NAMALWA (cell line): ENCODE measurements at places on chromosomes 3 and 15.

- no peak for DNase-seq
Measured at GRCh38 chr3:64645243-64645642, 42.6 kb downstream of the ADAMTS9 start.

- DNase-seq, result no peak
Measured at GRCh38 chr3:146308222-146308621, 57.3 kb upstream of the PLSCR4 start.

DNA sequence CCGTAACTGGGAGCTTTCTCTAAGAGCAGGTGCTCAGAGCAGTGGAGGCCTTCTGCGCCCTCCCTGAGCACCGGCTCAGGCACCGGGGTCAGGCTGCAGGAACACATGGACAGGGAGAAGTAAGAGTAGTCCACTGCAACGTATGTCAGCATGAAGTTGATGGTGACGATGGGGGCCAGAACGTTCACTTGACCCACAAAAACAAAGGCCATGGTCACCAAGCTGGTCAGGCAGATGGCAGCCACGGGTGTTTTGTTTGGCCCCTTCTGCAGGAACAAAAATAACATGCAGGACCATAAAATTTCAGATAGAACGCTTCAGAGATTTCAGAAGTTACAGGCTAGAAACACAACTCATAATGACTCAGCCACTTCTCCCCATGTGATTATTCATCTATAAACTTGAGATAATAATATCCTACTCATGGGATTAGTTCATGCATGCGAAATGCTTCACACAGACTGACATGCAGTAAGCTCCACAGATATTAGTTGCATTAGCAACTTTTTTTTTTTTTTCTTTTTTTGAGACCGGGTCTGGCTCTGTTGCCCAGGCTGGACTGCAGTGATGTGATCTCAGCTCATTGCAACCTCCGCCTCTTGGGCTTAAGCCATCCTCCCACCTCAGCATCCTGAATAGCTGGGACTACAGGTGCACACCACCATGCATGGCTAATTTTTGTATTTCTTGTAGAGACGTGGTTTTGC lies 52.2 kb upstream of the HEG1 start:
- no peak for DNase-seq

- DNase-seq, result no peak
Measured at GRCh38 chr3:16599694-16600093, 5.5 kb downstream of the DAZL start.

- no peak for DNase-seq
Measured at GRCh38 chr15:53208751-53209150, 418.6 kb upstream of the ONECUT1 start.

- DNase-seq, result peak; percentile 77
Measured at GRCh38 chr15:40763801-40764628, at the start of gene GCHFR. TSS of gene GCHFR (plus strand) at chr15:40764068. CDS start at chr15:40764181, 113 bp downstream.

DNA sequence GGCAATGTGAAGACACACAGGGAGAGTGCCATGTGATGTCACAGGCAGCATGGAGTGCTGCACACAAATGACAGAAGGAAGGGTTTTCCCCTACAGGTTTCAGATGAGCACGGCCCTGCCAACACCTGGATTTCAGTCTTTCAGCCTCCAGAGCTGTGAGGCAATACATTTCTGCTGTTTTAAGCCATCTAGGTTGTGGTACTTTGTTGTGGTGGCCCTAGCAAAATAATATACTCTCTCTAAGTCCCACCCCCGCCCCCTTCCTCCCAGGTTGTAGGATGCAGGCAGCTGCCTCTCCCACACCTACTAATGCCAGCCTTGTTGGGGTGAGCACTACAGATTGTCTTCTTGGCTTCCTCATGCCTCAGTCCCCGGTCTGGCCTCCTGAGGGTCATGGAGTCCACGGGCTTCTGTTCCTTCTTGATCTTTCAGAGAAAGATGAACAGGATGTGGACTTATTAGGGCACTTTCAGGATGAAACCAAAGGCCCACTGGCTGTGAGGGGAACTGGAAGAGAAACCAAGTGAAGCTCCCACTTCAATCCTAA lies 180.0 kb downstream of the CD47 start:
- no peak for DNase-seq

GRCh38 chr15:101043911-101044624 lies 124.9 kb downstream of the LRRK1 start:
- DNase-seq, result no peak

- DNase-seq, result no peak
Measured at GRCh38 chr3:14765060-14765400, 53.7 kb upstream of the FGD5 start.

- DNase-seq, result peak; percentile 59
Measured at GRCh38 chr3:47780741-47781684, 680 bp downstream of the SMARCC1 start.

GRCh38 chr3:31968369-31968926 lies 12.6 kb downstream of the OSBPL10 start:
- no peak for DNase-seq

DNA sequence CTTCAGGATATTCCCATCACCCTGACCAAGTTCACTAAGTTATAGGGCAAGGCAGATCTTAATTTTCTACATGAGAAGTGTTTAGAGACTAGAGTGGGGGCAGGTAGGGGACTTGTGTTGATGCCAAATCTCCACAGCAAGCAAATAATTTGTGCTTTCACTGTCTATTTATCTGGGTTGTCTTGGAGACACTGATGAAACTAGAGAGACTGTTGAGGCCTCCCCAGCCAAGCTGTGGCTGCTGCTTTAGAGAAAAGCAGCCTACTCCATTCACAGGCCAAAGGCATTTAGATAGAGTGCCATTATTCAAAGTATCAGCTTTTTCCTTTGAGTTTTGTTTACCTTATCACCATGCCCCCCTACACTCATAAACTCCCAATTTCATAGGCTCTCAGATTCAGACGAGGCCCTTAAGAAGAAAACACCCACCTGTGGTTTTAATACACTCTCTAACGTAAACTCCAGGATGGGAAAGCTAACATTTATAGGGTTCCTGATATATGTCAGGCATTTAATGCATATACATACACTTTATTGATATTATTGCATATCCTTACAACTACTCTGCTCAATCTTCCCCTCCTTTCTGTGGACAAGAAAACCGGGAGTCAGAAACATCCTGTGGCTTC lies 130.4 kb upstream of the FOXB1 start:
- no peak for DNase-seq

GRCh38 chr3:34035775-34036174 lies 237.3 kb downstream of the PDCD6IP start:
- DNase-seq, result no peak

DNA sequence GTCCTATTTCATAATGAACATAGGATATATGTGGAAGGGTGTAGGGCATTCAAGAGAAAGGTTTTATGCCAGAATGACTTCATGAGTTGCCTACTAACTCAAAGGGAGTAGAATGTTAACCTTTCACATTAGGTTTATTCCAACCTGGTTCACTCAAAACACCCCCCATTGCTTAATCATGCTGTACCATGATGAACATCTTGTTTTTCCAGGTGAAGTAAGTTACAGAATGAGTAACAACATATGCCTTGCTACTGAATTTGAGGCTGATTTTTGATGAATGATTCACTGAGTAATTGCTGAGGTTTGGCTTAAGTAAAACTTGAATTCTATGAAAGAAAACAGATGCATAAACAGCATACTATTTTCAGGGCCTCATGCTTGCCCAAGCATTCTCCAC lies 5.9 kb upstream of the CLDN16 start:
- no peak for DNase-seq

- no peak for DNase-seq
Measured at GRCh38 chr3:71786551-71786950, 1.6 kb upstream of the PROK2 start.

DNA sequence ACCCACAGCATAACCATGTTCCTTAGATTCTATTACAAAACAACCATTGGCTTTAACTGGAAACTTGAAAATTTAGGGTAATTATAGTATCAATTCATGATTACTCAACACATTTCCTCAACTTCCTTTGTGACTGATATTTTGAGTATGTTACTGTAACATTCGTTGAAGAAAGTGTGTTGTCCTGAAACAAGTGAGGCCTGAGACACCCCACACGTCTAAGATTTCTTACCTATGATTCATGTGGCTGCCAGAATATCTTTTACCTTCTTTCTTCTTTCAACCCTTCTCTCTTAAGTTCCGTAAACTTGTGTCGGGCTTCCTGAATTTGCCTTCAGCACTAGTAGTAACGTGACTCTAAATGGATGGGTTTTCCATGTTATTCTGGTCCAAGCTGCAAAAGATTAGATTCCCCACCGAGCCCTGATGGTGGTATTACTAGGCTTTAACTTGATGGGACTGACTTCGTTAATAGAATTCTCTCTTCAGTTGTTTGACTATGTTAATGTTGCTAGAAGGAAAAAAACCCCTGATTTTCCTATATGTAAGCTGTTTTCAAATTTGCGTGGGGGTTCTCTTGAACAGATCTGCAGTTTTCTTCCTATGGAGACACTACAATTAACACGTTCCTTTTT lies 296.0 kb upstream of the ICE2 start:
- no peak for DNase-seq

- DNase-seq, result no peak
Measured at GRCh38 chr3:127444761-127445160, 145.8 kb downstream of the TPRA1 start.

GRCh38 chr15:77581896-77582569 lies 50.7 kb downstream of the LINGO1 start:
- no peak for DNase-seq

DNA sequence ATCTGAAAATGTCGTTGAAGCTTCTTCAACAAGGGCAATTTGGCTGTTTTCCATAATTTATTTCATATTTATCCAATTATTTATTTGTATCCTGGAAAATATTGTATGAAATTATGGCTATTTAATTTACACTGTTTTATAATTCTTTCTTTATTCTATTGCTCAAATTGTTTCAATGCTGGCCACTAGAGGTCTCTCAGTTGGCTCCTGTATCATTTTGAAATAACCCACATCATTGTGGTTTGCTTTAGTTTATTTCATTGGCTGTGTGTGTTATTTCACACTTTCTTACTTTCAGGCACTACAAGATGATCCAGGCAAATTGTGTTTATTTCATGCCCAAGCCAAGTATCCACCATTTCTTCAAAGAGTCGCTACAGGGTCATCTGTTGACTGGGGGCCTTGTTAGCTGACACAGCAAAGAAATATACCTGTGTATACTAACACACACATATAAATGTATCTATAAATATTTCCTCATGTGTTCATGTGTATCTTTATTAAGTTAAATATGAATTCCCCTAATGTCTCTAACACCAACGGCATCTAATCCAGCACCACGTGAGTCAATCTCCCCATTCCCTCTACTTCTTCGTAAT lies 86.2 kb downstream of the NPAP1 start:
- DNase-seq, result peak; percentile 25

DNA sequence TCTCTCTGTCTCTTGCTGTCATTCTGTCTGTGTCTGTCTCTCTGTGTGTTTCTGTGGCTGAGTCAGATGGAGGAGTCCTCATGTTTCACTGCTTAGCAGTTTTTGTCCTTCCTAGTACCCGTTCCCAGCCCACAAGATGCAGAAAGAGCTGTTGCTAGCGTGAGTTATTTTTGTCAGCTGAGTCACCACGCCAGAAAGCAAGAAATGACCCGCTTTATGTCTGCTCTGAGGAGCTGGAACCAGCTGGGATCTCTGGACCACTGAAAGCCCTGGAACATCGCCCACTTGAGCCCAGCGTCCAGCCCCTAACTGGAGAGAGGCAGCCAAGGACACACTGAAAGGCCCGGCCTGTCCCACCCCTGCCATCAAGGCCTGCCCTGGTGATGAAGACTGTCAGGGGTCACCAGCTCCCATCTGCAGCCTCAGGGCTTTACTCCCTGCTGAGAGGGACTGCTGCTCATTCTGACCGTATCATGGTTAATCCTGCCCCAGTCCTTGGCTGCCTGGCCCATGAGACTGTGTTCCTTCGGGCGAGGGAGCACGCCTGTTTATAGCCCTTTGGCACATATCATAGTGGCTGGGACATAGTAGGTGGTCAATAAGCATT lies 101.7 kb upstream of the TPM1 start:
- no peak for DNase-seq

DNA sequence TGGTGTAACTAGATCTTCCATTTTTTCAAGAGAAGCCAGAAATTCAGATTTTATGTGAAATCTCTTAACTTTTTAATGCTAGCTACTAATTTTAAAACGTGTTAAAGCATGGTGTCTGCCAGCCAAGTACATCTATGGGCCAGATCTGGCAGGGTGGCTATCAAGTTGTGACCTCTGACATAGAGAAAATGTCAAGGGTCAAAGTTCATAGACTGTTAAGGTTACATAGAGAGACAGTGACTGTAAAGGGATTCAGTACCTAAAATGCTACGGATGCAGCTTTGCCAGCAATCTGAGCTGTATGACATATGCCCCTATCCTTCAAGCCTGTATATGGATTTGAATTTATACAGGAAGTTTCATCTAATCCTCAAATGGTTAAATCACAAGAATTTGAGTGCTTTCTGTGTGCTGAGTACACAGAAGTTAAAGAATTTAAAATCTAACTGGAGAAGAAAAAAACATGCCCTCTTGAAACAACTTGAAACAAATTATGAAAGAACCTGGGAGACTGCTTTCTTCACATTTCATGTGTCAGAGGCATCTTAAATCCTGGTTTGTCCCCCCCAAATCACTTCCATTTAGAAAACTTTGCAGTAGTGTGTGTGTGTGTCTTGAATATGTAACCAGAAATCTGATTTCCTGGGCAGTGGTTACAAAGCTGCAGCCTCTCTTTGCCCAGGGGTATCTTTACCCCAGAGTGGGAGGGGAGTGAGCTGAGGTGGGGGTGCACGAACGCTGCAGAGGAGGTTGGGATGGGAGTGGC lies 895 bp upstream of the ARHGAP31 start:
- no peak for DNase-seq

- DNase-seq, result no peak
Measured at GRCh38 chr3:104635872-104636580, 730.7 kb upstream of the ALCAM start.

- no peak for DNase-seq
Measured at GRCh38 chr3:75272691-75273090, 391.4 kb upstream of the FRG2C start.

DNA sequence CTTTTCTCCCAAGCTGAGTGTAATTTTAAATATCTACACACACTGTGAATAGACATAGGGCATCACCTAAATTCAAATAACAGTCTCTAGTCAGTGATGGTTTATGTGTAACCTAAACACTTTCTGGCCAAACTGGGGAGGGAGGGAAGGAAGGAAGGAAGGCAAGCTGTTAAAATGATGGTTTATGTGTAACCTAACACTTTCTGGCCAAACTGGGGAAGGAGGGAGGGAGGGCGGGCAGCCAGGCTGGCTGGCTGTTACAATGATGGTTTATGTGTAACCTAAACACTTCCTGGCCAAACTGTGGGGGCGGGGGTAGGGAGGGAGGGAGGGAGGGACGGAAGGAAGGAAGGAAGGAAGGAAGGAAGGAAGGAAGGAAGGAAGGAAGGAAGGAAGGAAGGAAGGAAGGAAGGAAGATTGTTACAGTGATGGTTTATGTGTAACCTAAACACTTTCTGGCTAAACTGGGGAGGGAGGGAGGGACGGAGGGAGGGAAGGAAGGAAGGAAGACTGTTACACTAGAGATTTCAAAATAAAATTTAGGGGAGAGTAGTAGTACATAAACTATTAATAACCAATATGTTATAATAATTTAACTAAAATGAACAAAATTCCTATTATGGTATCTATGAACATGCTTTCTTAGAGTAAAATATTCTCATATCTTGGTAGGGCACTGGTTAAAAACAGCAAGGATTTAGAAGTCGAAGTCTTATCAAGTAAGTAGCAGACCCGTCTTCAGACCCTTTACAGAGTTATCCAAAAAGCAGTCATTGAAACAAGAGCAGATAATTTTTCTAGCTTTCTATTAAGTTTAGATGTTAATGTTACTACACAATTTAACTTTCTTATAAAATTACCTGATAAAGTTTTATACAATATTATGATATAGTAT lies 148.1 kb downstream of the LMLN start:
- no peak for DNase-seq
